ENCODE measurements at places on chromosomes 2 and 18. TPM values are rescaled to one million over a fixed set of nuclear protein-coding genes. Genes with fewer than 3 reads are reported as not detected.

The ALLC gene
- not detected for total RNA-seq

The SH3BP4 gene
- 96.0 TPM for total RNA-seq

The DSC3 gene
- total RNA-seq, result not detected

The GALNT13 gene
- total RNA-seq, result 0.11 TPM

DNA sequence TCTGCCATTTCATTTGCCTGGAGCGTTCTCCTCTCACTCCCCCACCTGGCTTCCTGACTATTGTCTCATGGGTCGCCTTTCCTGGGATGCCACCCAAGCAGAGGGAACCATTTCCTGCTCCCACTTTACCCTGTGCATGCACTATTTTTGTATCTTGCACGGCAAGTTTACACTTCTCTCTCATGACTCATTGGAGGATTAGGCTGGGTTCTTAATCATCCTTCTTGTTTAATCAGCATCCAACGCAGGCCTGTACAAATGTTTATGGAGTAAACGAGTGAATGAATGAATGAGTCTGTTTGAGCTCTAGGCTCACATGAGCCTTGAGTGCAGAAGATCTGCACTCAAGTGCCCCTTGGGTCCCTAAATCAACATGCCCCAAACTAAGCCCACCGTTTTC lies 3.8 kb upstream of the ARHGAP25 start:
- DNase-seq, result peak; percentile 55

GRCh38 chr2:180985771-180986395 lies 5.5 kb downstream of the UBE2E3 start:
- no peak for DNase-seq

DNA sequence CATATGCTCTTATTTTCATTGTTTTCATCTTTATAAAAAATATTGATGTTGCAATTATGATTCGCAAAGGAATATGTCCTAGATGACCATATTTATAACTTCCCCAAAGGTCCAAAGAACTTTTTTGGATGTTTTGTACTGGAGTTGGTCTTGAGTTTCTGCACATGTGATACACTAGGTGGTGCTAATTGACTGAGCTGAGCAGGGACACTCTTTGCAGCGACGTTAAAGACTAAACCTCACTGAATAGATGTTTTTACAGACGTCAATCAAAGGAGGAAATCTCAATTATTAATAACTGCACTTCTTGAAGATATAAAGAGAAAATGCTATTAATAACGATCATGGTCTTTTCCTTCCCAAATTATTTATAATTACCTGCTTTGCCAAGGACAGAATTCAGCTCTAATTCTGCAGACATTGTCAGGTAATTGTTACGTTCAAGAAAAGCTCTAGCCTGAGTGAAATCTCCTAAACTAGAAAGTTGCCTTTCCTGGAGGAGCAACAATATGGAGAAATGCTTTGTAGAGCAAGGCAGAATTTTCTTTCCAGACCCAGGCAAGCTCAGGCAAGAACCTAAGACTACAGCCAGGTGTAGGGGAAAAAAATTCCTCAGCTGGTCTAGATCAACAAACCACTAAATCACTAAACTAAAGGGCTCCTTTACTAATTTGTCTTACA lies 119.3 kb upstream of the RBBP8 start:
- peak; percentile 71 for DNase-seq

- peak; percentile 78 for DNase-seq
These were observed 163.4 kb downstream of the LDLRAD4 start for GRCh38 chr18:13381944-13382365.

- no peak for DNase-seq
These were observed 93.1 kb upstream of the ZFP36L2 start for GRCh38 chr2:43319541-43319940.
